Stimulated activated CD4-positive, alpha-beta T cell treated with anti-CD3 and anti-CD28 coated beads, TNF-alpha, amount 100 ng/mL, for 24 hours (primary cell): ENCODE measurements at places on chromosomes 1 and 21.

DNA sequence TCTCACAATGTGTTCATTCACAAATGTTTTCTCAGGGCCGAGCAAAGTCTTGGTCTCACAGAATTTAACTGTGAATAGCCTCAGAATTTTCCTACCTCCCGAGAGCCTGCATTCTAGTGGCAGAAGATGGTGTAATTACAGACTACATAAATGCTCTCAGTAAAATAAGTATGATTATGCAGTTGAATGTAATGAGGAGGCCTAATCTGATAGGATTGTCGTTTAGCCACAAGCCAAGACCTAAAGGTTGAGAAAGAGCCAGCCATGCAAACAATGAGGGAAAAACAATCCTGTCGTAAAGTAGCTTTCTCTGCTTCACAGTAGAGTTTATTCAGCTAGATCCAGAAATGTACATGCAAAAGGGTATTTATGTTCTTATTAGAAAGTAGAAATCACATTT, 607.8 kb upstream of the B3GALT2 start:
- no peak for DNase-seq

DNA sequence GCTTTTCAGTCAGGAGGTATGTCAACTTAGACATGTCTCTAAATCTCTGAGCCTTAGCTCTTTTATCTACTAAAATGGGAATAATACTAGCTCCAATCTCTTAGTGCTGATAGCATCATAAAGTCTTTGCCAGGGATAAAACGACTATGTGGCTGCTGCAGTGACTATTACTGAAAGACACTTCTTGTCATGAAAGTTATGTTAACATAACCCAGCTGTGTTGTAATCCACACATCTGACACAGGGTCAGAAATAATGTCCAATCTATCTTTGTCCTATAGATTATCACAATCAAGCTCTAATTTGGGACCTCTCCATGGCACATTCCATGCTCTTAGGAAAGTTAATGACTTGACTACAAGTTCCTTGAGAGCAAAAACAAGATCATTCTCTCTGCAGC, 62.8 kb downstream of the JAK1 start:
- DNase-seq, result no peak

- no peak for DNase-seq
Observed at GRCh38 chr1:26862781-26863684, at the start of gene SFN. SFN (plus strand) TSS chr1:26863149; CDS start chr1:26863213, 64 bp downstream.

DNA sequence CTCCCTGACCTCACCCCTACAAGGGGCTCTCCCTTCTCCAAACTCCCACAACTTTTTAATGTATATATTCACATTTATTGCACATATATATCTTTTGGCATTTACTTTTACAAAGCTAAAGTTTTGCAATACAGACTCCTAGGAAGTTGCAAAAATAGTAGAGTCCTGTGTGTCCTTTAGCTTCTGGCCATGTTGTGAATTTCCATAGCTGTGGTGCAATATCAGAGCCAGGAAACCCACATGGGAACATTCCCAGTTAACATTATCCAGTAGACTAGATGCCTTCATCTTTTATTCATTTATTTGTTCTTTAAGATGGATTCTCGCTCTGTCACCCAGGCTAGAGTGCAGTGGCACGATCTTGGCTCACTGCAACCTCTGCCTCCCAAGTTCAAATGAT, 343.0 kb downstream of the PCP4 start:
- DNase-seq, result no peak

- DNase-seq, result no peak
Observed at GRCh38 chr1:43492826-43493225, 37.9 kb upstream of the PTPRF start.

DNA sequence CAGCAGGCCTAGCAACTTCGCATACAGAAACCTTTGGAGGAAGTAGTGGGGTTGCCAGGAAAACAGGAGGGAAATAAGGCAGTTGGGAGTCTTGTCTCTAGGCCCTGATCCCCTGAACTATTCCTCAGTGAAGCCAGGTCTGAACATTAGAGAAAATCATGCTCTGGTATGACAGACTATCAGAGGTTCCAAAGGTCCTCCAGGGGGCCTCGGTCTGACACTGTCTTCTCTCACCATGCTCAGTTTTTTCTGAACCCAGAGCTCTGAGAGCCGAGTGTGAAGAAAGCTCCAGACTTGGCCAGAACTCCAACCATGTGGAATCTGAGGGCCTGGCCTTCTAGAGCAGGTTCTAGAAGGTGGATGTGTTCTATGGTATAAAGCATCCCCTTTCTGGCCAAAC, 4.0 kb downstream of the TOMM40L start:
- no peak for DNase-seq

- DNase-seq, result no peak
Observed at GRCh38 chr1:213724640-213725536, 262.9 kb upstream of the PROX1 start.

GRCh38 chr1:98147280-98147679, 226.4 kb upstream of the DPYD start:
- DNase-seq, result no peak

DNA sequence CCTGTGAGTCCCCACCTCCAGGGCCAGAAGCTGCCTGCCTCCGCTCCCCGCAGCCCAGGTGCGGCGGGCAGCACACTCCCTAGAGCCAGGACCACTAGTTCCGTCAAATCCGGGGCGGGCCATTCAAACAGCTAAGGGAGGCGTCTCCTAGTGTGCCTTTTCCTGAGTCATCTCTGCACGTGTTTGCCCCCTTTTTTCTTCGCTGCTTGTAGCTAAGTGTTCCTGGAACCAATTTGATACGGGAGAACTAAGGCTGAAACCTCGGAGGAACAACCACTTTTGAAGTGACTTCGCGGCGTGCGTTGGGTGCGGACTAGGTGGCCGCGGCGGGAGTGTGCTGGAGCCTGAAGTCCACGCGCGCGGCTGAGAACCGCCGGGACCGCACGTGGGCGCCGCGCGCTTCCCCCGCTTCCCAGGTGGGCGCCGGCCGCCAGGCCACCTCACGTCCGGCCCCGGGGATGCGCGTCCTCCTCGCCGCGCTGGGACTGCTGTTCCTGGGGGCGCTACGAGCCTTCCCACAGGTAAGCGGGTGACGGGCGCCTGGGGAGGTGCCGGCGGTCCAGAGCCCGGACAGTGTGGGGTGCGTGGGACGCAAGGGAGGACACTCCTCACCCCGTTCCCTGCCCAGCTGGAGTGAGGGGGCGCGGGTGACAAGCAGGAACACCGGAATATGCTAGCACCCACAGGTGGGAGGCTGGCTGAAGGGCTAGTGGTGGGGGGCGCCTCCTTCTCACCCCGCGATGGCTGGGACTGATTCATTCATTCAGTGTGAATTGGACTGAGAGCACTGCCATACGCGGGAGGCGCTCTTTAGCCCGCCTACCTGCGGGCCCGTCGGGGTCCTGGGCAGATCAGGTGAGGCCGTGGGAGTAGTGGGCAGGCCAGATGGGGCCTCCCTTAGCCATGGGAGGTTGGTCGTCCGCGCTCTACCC, at the start of gene TNFRSF8:
Gene TNFRSF8, plus strand, starts transcription at position 163 of the 932 bp plus-strand sequence. Its CDS starts 296 bp downstream, at position 459.
- DNase-seq, result no peak

DNA sequence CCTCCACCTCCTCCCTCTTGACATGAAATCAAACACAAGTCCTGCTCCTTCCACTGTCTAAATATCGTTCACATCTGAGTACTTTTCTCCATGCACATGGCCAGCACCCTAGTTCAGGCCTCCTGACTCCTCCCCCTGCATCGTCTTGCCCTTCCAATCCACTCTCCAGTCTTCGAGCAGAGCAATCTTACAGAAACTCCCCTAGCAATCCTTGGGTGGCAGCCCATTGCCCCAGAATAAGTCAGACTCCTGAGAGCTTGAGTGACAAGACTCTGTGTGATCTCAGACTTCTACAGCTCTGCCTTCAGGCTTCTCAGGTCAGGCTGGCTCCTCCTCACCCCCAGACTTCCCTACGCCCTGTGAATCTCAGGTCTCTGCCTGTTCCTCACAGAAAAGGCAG, 5.5 kb downstream of the SH2D2A start:
- no peak for DNase-seq

DNA sequence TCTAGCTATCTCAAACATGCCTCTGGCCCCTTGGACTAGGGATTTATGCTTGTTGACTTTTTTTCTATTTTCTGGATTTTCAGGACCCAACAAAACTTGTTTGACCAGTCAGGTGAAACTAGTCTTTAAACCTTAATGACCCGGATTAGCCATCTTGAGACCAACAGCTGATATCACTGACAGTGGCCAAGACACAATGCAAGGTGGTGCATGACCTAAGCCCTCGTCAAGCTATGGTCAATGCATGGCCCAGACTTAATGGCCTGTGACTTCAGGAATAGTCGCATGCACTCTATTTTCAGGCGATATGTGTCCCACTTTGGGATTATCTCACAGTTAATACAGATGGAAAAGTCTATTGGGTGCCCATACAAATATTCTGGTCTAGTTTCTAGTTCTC, 190.4 kb downstream of the ZBTB18 start:
- DNase-seq, result no peak

DNA sequence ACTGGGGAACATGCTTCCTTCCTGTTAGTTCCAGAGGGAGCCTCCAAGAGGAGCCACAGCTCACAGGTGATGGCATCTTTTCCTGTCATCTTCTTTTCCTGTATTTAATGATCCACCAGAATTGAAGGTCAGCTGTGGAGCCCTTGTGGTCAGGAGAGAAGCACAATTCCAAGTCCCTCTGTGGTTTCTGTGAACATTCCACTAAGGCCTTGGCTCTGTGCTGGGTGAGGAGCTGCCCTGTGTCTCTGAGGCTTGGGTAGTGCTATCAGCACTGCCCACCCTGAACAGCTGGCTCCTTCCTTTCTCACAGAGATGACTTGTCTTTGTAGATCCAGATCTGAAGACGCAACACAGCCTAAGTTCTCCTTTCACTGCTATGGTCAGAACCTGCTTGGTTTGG, 141.9 kb upstream of the MAP1LC3C start:
- no peak for DNase-seq

- DNase-seq, result no peak
Observed at GRCh38 chr1:229080361-229080760, 190.6 kb upstream of the RAB4A start.

- no peak for DNase-seq
Observed at GRCh38 chr1:168135921-168136708, 615 bp downstream of the GPR161 start.
